ENCODE measurements at places on chromosomes 5 and 9.

- DNase-seq: no peak
Observed at GRCh38 chr5:52853650-52854049, 65.9 kb downstream of the ITGA1 start.

DNA sequence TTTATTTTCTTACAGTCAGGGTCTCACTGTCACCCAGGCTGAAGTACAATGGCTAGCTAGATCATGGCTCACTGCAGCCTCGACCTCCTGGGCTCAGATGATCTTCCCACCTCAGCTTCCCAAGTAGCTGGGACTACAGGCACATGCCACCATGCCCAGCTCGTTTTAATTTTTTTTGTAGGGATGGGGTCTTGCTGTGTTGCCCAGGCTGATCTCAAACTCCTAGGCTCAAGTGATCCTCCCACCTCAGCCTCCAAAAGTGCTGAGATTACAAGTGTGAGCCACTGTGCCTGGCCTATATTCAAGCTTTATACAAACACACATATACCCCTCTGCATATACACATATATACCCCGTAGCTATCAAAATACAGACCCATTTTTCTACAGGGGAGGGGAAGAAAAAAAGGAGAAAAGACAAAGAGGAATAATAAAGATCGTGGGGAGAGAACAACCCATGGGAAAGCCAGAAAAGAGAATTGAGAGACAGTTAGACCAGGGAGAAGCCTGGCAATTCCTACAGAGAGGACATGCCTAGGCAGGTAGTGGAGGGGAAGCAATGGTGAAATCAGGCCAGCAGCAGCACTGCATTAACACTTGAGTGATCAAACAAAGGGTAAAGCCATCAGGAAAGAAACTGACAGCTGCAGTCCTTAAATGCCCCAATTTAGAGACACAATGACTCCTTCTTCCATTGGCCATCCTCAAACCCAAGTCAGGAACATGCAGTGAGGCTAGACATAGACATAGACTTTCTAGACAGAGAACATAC lies 102.7 kb downstream of the EFNA5 start:
- DNase-seq: no peak

GRCh38 chr9:32382565-32383320 lies 1.7 kb upstream of the ACO1 start:
- no peak for DNase-seq

- DNase-seq: no peak
Observed at GRCh38 chr9:107439991-107440456, 49.5 kb downstream of the KLF4 start.

GRCh38 chr9:98994172-98995058 lies 50.7 kb downstream of the COL15A1 start:
- no peak for DNase-seq

DNA sequence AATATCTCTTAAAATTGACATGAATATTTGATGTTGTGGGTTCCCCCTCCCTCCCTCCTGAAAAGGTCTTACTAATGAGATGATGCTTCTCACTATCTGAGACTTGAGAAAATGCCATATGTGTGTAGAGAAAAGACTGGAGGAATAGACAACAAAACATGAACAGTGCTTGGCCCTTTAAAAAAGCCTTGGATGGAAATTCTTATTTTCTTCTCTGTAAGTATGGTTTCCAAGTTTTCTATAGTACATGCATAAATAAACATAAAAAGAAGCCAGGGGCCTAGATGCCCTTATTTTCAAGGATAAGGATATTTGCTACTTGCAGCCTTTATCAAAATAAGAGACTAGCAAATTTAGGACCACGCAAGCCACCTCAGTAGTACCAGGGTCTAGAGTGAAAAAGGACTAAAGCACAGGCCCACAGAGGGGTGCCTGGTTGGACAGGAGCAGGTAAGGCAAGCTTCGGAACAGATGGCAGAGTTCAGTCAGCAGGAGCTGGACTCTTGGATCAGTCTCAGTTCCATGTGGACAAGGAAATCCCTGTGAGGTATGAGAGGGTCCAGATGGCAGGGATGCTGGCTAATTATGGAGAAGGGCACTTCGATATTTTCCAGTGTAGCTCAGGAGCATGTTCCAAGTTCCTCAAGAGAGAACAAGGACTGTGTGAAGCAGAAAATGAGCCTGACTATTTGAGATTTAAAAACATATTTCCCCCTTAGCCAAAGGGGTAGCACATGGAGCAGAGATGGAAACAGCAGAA lies 4.6 kb upstream of the ANP32B start:
- no peak for DNase-seq

DNA sequence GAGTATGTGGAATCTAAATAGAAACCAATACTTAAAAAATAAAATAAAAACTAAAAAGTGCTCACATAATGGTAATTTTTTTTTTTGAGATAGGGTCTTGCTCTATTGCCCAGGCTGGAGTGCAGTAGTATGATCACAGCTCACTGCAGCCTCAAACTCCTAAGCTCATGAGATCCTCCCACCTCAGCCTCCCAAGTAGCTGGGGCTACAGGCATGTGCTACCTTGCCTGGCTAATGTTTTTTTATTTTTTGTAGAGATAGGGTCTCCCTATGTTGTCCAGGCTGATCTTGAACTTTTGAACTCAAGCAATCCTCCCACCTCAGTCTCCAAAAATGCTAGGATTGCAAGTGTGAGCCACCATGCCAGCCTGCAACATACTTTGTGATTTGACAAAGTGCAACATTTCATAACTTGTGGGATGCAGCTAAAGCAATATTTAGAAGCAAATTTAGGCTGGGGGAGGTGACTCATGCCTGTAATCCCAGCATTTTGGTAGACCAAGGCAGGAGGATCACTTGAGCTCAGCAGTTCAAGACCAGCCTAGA lies 18.4 kb downstream of the AP3B1 start:
- DNase-seq: no peak

- DNase-seq: no peak
Observed at GRCh38 chr9:125797930-125798329, 50.8 kb downstream of the PBX3 start.

DNA sequence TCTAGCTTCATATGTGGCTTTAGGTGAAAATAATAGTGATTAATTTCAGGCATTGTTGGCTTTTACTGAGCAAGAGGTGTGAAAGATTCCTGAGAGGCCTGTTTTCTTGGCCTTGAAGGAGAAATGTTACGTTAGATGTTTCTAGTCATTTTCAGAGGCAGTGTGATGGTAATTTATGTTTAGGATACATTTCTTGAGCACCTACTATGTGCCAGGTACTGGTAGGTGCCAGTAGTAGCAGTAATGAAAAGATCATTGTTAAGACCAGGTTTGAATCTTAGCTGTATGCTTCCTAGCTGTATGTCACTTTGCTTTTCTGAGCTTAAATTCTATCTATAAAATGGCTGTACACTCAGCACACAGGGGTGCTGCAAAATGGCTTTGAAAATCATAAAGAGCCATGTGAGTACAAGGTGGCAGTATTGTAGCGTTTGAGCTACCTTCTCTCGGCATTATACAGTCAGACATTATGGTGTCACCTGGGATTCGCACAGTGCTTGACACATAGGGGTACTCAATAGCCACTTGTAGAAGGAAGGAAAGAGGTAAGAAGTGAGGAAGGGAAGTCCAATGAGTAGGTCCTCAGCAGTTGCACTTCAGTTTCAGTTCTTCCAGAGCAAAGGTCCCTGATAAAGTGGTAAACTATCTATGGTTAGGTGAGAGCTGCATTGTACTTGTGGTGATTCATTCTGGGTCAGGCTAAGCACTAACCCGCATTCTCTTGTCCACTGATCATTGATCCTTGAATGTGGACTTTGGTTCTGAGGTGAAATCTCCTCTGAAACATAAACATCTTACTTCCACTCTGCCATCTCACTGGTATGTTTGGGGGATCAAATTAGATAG lies 166.5 kb upstream of the NR3C1 start:
- DNase-seq: no peak

GRCh38 chr5:57611177-57611576 lies 128.6 kb upstream of the ACTBL2 start:
- no peak for DNase-seq

- DNase-seq: no peak
Observed at GRCh38 chr9:89256225-89256624, 54.8 kb upstream of the CKS2 start.

- no peak for DNase-seq
Observed at GRCh38 chr9:80157561-80157983, 585.8 kb downstream of the TLE4 start.

GRCh38 chr5:134005417-134006061 lies 764 bp upstream of the VDAC1 start:
- no peak for DNase-seq

DNA sequence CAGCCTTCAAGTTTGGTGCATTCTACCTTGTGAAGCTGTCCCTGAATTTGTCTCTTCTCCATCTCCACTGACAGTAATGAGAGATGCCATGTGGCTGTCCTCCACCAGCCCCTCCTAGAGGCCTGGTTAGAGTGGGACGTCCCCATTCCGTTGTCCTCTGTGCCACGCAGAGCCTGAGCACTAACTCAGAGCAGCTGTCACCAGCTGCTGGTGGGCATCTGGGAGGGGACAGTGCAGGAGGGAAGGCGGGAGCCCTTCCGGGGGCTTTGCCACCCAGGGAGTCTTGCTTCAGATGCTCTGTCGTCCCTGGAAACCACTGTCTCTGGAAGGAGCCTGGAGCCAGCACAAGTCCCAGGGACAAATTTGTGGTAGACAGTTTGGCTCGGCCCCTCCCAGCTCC lies 78.6 kb downstream of the PDZD2 start:
- DNase-seq: no peak

DNA sequence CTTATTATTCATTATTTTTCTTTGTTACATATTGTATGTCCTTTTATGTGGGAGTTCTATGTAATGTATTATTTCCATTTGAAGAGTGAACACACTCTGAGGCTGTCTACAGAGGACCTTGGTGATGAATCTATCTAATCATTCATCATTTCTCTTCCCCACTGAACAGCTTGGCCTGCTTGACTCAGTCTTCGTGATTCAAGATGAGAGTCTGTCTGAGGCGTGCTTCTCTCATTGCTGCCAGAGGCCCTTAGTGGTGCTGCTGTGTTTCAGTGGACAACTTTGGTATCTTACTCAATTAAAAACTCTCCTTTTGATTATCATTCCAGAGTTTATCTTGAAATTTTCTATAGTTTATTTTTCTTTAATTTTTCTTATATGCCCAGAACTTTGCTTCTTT lies 318.1 kb upstream of the DAB2 start:
- DNase-seq: no peak

DNA sequence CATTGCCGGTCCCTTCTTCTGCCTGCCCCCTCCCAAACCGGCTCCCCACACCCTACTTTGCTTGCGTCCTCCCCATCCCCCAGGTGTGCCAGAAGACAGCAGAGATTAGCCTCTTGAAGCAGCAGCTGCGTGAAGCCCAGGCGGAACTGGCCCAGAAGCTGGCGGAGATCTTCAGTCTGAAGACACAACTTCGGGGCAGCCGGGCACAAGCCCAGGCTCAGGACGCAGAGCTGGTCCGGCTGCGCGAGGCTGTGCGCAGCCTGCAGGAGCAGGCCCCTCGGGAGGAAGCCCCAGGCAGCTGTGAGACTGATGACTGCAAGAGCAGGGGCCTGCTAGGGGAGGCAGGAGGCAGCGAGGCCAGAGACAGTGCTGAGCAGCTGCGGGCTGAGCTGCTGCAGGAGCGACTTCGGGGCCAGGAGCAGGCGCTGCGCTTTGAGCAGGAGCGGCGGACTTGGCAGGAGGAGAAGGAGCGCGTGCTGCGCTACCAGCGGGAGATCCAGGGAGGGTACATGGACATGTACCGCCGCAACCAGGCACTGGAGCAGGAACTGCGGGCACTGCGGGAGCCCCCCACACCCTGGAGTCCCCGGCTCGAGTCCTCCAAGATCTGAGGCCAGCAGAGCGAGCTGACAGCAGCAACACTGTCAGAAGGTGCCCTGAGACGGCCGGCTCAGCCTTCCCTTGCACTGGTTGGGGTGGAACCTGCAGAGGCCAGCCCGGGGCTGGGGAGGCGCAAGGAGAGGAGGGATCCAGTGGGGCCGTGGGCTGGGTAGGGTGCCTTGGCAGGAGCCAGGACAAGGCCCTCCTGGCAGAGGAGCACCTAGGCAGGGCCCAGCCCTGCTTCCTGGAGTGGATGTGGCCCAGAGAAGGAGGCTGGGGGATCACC lies 8.3 kb downstream of the N4BP3 start:
- no peak for DNase-seq

GRCh38 chr9:93228030-93228429 lies 44.1 kb downstream of the WNK2 start:
- DNase-seq: no peak

DNA sequence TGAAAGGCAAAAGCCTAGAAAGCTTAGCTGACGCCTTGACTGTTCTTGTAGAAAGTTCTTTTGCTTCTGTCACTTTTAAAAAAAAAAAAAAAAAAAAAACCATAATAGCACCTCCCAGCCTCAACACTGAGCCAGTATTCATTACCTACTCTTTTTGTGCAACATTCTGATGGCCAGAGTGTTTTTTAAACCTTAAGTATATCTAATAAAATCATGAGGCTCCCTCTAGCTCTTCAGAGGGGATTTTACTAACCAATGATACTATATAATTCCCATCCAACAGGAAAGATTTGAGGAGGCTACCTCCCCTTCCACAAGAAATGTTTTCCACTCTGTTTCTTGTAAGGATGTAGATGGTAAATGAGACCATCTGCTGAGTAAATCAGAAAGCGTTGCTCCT lies 3.9 kb downstream of the BNC2 start:
- DNase-seq: no peak

GRCh38 chr9:132169672-132170392 lies 8.0 kb downstream of the NTNG2 start:
- peak; percentile 25 for DNase-seq

DNA sequence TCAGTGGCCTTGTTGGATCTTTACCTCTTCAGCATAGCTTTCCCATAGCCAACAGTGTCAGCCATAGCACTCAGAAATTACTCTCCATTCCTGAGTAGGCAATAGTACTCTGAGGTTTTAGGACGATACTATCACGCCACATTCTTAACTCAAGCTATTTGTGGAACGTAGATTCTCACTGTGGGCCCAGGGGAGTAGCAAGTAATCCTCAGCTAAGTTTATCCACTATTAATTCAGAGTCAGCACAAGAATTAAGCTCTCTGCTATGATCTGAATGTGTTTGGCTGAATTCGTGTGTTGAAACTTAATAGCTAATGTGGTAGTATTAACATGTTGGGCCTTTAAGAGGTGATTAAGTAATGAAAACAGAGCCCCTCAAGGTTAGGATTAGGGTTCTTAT lies 858.8 kb upstream of the NUDT12 start:
- no peak for DNase-seq

GRCh38 chr5:29963956-29964355 lies 1229.5 kb upstream of the CDH6 start:
- DNase-seq: no peak

Measured in stimulated activated CD4-positive, alpha-beta T cell treated with anti-CD3 and anti-CD28 coated beads, TNF-alpha, amount 100 ng/mL, for 4 hours (primary cell).